Neural crest cell (in vitro differentiated cells): ENCODE measurements at places on chromosomes 5 and 9.

- no peak for DNase-seq
- no peaks in the 10 kb centered on the region for H3K36me3 ChIP-seq
- H3K27ac ChIP-seq = no peak overlapping the region
- H3K4me1 ChIP-seq = no peaks in the 10 kb centered on the region
- H3K27me3 ChIP-seq = peaks cover 2% of the 10 kb centered on the region
Measured at GRCh38 chr5:169004551-169004950, 296.4 kb downstream of the SLIT3 start.

DNA sequence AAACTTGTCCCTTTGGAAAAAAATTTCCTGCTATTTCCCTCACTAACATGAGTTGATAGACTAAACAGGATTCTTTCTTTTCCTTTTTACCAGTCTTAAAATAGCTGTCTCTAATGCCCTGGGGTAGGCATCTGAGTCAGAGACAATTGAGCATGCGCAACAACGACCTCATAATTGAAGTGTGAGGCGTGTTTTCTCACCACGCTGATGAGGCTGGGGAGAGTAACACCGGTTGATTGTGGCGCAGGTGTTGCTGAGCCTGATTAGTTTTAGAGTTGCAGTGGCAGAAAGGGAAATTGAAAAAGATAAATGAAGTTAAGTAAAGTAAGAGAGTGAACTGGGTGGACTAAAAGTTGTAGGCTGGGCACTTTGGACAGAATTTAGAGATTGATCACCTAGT lies 213.7 kb downstream of the TLR4 start:
- H3K4me1 ChIP-seq = no peaks in the 10 kb centered on the region
- no peak for DNase-seq
- H3K4me3 ChIP-seq = no peak overlapping the region
- H3K36me3 ChIP-seq = no peaks in the 10 kb centered on the region
- H3K27ac ChIP-seq = no peak overlapping the region
- no peaks in the 10 kb centered on the region for H3K27me3 ChIP-seq

- H3K27ac ChIP-seq = no peak overlapping the region
- no peak overlapping the region for H3K4me3 ChIP-seq
- no peaks in the 10 kb centered on the region for H3K27me3 ChIP-seq
- peaks cover 22% of the 10 kb centered on the region for H3K4me1 ChIP-seq
- no peaks in the 10 kb centered on the region for H3K36me3 ChIP-seq
Measured at GRCh38 chr5:139262742-139263445, 30.6 kb upstream of the MATR3 start.

DNA sequence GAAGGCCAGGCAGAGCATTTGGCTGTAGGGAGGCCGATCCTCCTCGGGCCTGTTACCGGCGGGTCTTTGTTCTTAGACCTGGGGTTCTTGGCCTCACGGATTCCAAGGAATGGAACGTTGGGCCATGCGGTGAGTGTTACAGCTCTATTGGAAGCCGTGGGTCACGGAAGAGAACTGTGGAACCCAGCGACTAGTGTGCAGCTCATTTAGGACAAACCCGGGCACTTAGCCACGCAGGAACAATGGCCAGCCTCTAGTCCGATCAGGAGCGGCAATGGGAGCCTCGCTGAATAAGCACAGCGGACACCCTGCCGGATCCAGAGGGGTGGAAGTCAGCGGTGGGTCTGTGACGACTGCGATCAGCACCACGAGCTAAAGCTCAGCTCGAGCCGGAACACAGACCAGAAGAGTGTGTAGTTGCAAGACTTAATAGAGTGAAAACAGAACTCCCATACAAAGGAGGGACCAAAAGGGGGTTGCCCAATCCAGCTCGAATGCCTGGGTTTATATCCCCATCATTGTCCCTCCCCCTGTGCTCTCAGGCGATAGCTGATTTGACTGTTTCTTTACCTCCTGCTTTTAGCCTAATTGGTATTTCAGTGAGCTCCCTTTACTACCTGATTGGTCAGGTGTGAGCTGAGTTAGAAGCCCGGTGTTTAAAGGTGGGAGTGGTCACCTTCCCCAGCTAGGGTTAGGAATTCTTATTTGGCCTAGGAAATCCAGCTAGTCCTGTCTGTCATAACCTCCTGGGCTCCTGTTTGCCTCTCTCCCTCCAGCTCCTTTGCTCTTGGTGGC lies 53.7 kb upstream of the RPL26L1 start:
- H3K36me3 ChIP-seq = no peaks in the 10 kb centered on the region
- peaks cover 11% of the 10 kb centered on the region for H3K4me1 ChIP-seq
- no peak for DNase-seq
- H3K4me3 ChIP-seq = no peak overlapping the region
- no peaks in the 10 kb centered on the region for H3K27me3 ChIP-seq

DNA sequence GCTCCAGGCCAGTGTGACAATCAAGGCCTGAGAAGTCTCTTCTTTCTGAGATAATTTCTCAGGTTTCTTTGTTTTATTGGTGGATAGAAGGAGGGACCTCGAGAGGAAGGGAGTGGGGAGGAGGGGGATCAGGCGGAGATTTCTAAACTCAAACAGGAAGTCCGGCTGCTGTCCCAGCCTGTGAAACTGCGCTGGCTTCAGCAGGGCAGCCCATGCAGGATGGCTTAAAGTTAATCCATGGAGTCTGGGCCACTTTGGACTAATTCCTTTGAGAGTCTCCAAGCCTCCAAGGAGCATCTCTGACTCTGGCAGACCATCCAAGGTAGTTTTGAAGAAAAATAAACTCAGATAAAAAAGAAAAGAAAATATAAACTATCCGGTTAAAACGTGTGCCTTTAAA lies 378.5 kb downstream of the MLLT3 start:
- H3K4me1 ChIP-seq = peaks cover 14% of the 10 kb centered on the region
- peak overlapping the region; percentile 84 for H3K27ac ChIP-seq
- H3K27me3 ChIP-seq = no peaks in the 10 kb centered on the region
- DNase-seq = no peak
